ENCODE measurements at places on chromosomes 12 and 14. TPM values are rescaled to one million over a fixed set of nuclear protein-coding genes. Genes with fewer than 3 reads are reported as not detected.

Gene PLEKHG3
- 9.7 TPM for total RNA-seq

Gene CD69
- total RNA-seq: not detected

Gene MMP17
- total RNA-seq: 64.5 TPM

Gene MIP
- total RNA-seq: not detected

Gene TSPAN19
- total RNA-seq: 1.3 TPM

Gene SAMD4A
- total RNA-seq: 15.7 TPM

Gene MIPOL1
- 33.8 TPM for total RNA-seq

Gene SIX4
- total RNA-seq: 0.31 TPM
